ENCODE measurements at places on chromosomes 3 and 15. TPM values are rescaled to one million over a fixed set of nuclear protein-coding genes. Genes with fewer than 3 reads are reported as not detected.

The ST8SIA2 gene
- not detected for total RNA-seq

The GRAMD1C gene
- total RNA-seq = 0.21 TPM

The ACTR8 gene
- total RNA-seq = 36.4 TPM

The HRG gene
- not detected for total RNA-seq

The DNAJA4 gene
- 36.1 TPM for total RNA-seq

The ZBED2 gene
- total RNA-seq = 671 TPM

The SLC24A5 gene
- total RNA-seq = not detected

The NR2E3 gene
- total RNA-seq = not detected

The CATSPER2 gene
- total RNA-seq = 1.2 TPM

The ATP6V1A gene
- 54.5 TPM for total RNA-seq

The GOLGA8S gene
- total RNA-seq = not detected

The XRN1 gene
- 29.4 TPM for total RNA-seq

The HGD gene
- total RNA-seq = 0.23 TPM

The C3orf85 gene
- total RNA-seq = not detected

The SLC27A2 gene
- 29.2 TPM for total RNA-seq

The NOX5 gene
- total RNA-seq = not detected

The NDUFB4 gene
- 125 TPM for total RNA-seq

The GCHFR gene
- 32.0 TPM for total RNA-seq

The THAP10 gene
- 0.27 TPM for total RNA-seq

The DAZL gene
- total RNA-seq = 0.13 TPM

The CPNE9 gene
- total RNA-seq = 0.40 TPM

The ALDH1L1 gene
- not detected for total RNA-seq

The KCTD6 gene
- 6.4 TPM for total RNA-seq

The FRMD4B gene
- total RNA-seq = 41.2 TPM

The HCN4 gene
- not detected for total RNA-seq

The SNTN gene
- total RNA-seq = not detected

The SLC38A3 gene
- total RNA-seq = not detected

The SAMMSON gene
- total RNA-seq = not detected

The CD276 gene
- 2.6 TPM for total RNA-seq

The ACTC1 gene
- total RNA-seq = not detected

The GABRB3 gene
- total RNA-seq = not detected

The KCNH8 gene
- total RNA-seq = not detected

The PAQR9 gene
- not detected for total RNA-seq

The WDR82 gene
- 124 TPM for total RNA-seq

The TBCCD1 gene
- 15.8 TPM for total RNA-seq

The SLCO3A1 gene
- total RNA-seq = 7.7 TPM

The CDC25A gene
- 61.0 TPM for total RNA-seq

The A4GNT gene
- total RNA-seq = not detected

The ACTRT3 gene
- 2.5 TPM for total RNA-seq
